ENCODE measurements at places on chromosomes 5 and 9.

DNA sequence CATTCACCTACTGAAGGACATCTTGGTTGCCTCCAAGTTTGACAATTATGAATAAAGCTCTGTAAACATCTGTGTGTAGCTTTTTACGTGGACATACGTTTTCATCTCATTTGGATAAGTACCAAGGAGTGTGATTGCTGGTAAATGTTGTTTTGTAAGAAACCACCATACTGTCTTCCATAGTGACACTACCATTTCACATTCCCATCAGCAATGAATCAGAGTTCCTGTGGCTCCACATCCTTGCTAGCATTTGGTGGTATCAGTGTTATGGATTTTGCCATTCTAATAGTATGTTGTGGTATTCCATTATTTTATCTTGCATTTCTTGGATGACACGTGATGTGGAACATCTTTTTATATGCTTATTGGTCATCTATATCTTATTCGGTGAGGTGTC, 78.4 kb upstream of the RASGRF2 start:
- no peak for DNase-seq

- DNase-seq: no peak
Measured at GRCh38 chr9:90188656-90189055, 454.0 kb downstream of the DIRAS2 start.

GRCh38 chr9:104934691-104935500, 6.9 kb upstream of the ABCA1 start:
- no peak for DNase-seq

DNA sequence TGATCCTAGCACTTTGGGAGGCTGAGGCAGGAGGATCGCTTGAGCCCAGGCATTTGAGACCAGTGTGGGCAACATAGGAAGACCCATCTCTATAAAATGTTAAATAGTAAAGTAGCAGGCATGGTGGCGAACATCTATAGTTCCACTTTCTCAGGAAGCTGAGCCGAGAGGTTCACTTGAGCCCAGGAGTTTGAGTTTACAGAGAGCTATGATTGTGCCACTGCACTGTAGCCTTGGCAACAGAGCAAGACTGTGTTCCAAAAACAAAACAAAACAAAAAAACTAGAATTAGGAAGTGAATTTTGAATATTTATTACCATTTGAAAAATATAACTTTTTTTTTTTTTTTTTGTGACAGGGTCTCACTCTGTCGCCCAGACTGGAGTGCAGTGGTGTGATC, 26.8 kb upstream of the PAX5 start:
- DNase-seq: no peak

DNA sequence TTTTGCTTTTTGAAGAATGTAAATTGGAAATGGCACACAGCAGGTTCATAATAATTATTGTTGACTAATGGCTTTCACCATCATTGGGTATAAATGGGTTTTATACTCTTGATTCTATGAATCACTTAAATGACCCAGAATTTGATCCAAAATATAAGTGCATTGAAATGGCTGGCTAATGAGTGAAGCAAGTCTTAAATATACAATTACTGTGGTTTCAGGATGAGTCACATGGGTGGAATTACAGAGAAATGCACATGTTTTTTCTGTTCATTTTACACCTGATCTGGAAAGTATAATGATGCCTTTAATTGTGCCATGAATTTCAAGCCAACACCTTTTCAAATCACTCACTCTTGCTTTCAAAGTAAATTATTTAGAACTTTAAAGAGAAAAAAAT, 380.8 kb upstream of the CD180 start:
- DNase-seq: no peak

DNA sequence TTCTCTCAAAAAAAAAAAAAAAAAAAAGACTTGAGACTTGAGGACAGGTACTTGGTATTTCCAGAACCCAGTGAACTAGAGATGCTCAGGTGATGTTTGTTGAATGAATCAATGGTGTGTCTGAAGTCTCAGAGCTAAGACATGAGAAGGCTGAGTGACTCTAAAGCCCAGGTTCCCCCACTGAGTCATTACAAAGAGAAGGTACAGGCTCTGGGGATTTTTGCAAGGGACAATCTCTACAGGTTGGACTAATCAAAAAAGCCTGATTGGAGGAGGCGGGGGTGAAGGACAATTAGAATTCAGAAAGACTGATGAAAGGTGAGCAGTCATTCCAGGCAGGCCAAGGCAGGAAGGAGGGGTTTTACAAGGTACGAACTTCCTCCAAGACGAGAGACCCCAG, 8.2 kb upstream of the FABP6 start:
- no peak for DNase-seq

GRCh38 chr5:307306-307705, 14.2 kb upstream of the AHRR start:
- no peak for DNase-seq

DNA sequence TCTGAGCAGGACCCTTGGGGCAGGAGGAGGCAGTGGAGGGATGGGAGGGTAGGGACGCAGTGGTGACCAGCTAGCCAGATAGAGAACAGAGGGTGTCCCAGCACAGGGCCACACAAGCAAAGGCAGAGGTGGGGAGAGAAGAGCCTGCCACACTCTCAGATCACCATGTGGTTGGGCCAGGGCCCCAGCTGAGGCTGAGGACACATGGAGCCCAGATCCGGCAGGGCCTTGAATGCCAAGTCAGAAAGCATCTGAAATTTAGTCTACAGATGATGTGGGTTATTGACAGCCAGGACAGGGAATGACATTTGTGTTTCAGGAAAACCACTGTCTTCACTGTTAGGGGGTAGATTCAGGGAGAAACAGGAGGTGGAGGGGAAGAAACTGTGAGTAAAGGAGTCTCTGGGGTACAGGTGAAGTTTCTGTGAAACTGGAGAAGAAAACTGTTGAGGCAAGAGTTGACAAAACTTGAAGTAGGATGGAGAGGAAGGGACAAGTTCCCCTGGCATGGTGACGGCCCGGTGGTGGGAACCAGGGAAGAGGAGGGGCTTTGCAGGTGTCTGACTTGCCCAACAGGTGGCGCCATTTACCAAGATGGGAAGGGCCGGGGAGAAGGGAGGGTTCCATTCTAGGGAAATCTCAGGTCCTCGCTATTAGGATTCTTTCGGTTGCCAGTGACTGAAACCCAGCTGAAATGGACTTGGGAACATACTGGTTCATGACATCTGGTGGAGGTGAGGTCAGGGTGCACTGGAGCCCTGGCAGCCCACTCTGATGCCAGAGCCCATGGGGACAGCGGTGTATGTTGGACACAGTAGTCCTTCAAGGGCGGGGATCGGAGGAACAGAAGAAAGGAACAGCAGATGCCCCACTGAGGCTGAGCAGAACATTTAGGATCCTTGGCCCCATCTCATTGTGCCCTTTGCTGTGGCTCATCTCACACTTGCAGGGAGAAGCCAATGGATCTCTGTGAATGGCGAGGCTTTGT, 100.1 kb downstream of the KCNIP1 start:
- peak; percentile 11 for DNase-seq

DNA sequence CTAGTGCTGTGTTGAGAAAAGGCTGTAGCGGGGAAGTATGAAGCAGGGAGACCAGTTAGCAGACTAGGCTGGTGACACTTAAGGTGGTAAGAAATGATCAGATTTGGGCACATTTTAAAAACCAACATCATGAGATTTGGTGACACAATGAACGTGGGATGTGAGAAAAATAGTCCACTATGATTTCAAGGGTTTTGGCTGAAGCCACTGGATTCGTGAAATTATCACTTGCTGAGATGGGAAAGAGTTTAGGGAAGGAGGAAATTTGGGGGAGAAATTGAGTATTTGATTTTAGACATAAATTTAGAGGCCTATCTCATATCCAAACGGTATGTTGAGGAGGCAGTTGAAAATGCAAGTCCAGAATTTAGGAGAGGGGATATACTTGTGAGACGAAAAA, 23.1 kb downstream of the SKP2 start:
- no peak for DNase-seq

DNA sequence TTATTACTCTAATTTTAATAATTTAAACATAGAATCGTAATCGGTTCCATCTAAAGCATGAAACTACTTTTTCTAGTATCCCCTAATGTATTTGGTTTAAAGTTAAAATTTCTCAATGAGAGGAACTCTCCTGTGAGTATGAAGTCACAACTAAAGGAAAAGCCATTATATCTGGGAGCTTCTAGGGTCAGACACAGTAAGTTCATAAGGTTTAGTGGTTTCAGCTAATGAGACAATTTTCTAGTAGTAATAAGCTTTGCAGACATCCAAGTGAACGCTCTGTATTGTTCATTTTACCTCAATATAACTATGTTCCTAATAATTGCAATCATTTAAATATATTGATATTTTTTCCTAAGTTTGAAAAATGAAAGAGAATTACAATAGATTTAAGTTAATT, 364.4 kb upstream of the CDH9 start:
- no peak for DNase-seq

- no peak for DNase-seq
Measured at GRCh38 chr5:157842185-157842584, 16.8 kb downstream of the CLINT1 start.

DNA sequence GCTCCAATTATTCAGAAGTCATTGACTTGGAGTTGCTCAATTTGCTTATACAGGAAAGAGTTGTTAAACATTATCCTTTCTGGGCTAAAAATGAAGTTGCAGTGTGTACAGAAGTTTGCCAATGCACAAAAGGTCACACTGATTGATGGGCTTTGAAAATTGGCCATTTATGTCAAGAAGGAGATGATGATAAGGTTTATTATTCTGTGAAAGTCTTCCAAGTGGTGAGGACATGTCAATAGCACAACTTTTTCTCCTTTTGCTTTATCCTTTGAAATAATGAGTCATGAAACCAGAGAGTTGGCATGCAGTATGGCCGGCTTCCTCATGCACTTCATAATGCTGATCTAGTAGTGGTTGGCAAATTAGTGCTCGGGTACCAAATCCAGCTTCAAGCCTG, 848.5 kb upstream of the WWC1 start:
- no peak for DNase-seq

DNA sequence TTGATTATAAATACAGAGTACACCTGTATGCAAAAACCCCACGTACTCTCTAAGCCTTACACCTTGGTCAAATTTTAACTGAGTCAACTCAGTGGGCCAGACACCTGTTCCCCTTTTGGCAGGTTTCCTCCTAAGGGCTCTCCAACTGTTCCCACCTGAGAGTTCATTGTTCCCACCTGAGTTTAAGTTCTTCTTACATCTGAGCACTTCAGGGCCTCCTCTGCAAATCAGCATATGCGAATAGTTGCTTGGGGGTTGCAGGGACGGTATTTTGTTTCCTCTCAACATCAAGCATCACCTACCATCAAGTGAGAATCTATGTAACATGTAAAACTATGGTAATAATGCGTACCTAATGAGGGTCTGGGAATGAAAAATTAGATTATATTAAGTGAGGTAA, 300.0 kb downstream of the PIK3R1 start:
- no peak for DNase-seq

GRCh38 chr9:122168356-122168755, 8.6 kb downstream of the MORN5 start:
- DNase-seq: no peak

DNA sequence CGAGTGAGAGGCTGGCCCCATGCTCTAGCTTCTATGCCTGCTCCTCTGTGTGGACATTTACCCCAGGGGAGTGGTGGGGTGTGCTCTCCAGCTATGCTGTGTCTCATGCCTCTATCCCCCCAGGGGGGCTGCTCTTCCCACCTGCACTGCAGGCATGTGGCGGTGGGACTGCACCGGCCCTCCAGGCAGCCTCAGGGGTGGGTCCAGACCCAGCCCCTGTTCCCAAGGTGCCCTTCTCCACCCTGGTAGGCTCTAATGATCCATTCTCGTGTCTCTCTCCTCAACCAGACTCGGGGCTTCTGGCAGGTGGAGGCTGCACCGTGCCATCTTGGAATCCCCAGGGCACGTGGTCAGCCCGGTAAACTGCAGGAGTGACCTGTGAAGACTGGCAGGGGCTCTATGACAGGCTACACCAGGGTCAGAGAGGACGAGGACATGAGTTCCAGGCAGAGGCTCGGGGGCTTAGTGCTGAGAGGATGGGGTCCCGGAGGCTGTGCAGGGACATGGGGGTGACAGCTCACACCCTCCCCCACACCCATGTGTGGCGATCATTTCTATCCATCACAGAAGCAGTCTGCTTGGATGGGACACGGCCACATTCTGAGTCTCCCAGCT, 22.7 kb upstream of the COL5A1 start:
- no peak for DNase-seq

DNA sequence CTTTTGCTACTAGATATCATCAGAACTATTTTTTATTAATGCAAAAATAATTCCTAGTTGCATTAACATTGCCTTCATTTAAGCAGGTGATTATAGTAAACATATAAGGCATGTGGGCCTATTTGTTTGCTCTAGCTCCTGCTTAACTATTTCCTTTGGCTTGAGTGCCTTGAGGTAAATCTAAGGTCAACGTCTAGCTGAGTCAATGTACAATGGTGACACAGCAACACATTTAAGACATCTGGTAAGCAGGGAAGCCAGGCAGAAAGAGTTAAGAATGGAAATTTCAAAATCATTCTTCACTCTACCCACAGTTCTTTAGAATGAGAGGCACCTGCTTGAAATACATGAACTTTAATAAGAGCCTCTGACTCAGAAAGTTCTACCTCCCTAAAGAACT, 111.9 kb upstream of the FST start:
- DNase-seq: no peak

- DNase-seq: no peak
Measured at GRCh38 chr9:27565696-27566095, 7.6 kb downstream of the C9orf72 start.

All from CD4-positive, alpha-beta T cell treated with Interleukin-6 at 100 ng/mL for 8 hours (primary cell).